Posterior cingulate gyrus (tissue), 11 donors: ENCODE measurements at places on chromosomes 13 and 19.
A peak's percentile ranks its signal among the peaks of the same experiment; 100 is the strongest.

DNA sequence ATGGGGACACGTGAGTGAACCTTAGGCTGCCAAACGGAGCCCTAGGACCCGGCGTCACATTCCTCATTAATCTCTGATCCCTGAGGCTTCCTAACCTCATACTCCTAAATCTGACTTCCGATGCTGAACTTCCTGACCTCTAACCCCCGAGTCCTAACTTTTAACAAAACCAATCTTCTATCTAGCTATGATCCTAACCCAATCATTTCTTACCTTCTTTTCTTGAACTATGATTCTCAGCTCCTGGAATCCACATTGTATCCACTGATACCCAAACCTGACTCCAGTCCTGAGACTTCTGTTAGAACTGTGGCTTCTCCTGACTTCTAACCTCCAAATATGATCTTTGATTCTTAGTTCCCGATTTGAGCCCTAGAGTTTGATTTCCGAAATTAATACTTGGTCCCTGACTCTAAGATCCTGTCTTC lies 447 bp downstream of the NFKBIB start:
- DNase-seq: no peak

- DNase-seq: no peak
Observed at GRCh38 chr19:17037184-17037583, 10.6 kb upstream of the CPAMD8 start.

DNA sequence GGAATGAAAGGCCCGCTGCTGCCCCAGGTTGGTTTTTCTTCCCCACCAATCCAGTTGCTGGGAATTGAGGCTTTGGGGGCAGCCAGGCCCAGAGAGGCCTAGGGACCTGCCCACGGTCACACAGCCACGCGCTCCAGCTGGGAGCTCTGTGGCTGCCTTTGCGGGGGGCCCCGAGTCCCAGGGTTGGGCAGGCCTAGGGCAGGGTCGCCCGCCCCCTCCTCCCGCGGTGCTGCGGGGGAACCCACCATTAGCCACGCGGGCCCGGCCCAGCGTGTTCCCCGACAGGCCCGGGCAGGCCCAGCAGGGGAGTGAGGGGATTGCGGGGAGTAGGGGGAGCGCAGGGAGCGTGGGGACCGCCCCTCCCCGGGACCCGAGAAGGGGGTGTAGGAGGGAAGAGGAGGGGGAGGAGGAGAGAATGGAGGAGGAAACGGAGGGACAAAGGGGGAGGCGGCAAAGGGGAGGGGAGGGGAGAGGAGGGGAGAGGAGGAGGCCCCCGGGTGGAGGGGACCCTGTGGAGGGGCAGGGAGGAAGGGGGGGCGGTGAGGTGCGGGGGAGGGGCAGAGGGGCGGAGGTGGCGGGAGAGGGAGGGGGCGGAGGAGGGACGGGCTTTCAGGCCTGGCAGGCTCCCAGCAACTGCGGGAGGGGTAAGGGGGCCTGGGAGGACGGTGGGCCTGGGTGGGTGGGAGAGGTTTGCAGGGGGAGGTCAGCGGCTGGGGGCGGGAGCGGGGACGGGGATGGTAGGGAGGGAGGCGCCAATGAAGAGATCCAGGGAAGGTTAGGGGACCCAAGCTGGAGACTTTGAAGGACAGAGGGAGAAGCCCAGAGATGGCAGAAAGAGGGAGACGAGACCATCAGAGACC lies 12.9 kb upstream of the TLE2 start:
- DNase-seq: no peak

DNA sequence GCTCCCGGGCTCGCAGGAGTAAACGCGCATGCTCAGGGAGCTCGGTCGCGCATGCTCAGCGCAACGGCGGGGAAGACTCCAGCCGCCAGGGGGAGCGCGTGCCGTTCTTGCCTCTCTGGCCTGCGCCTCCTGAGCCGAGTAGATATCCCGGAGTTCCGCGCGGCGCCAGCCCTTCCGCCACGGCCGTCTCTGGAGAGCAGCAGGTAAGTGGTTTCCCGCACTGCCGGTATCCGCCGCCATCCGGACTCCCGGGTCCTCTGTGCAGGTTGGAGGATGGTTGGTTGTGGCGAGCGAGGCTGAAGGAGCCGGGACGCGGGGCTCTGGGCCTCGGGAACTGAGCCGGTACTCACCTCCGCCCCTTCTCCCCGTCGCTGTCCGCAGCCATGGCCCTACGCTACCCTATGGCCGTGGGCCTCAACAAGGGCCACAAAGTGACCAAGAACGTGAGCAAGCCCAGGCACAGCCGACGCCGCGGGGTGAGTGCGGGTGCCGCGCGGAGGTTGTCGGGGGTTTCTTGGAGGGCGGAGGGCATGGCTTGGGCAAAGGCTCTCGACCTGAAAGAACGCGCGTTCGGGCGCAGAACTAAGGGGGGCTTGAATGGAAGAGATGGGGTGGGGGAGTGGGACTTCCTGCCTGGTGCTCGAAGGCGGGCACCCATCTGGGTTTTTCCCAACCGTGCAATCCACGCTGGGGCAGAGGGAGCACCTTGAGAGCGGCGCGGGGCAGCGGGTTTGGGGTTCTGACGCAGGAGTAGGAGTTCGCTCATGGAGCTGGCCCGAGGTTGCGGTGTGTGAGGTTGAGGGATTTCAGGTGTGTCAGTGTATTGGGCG lies at the start of gene RPL36:
Gene RPL36, plus strand, starts transcription at position 171 of the 830 bp plus-strand sequence. Its CDS starts 213 bp downstream, at position 384.
- peak; percentile 99 for DNase-seq

- no peak for DNase-seq
Observed at GRCh38 chr19:13930402-13930801, 7.8 kb downstream of the PODNL1 start.

- peak; percentile 67 for DNase-seq
Observed at GRCh38 chr13:76225815-76226489, 589.8 kb downstream of the LMO7 start.

DNA sequence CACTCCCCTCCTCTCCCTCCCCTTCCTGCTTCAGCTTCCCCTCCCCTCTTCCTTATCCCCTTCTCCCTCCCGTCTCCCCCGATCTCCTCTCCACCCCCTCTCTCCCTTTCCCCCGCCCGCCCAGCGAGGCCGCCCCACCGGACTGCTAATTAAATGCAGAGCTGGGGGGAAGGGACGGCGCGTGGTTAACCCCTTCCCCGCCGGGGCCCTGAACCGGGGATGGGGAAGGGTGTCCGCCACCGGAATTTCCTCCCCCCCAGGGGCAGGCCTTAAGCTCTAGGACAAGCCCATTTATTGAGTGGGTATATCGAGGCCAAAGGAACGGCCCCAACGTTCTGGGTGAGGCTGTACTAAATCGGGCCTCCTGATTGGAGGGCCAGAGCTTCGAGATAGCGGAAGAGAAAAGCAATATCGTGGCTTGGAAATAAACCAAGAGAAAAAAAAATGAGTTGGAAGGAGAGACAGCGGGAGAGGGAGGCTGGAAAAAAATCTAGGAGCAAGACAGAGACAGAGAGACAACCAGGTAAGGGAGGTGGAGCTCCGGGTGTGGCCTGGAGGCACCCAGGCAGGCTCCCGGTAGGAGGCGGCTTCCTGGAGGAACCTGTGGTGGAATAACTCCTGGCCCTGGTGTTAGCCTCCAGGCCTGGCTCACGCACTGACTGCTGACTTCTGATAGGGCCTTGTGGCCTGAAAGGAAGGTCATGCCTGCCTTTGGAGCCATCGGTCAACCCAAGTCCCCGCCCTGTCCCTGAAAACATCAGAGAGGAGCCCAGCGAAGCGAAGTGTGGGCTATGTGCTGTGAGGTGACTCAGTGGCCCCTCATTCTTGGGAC lies 11.6 kb upstream of the JUND start:
- DNase-seq: peak; percentile 94

GRCh38 chr13:45109102-45109720 lies 11.1 kb upstream of the GTF2F2 start:
- DNase-seq: no peak

GRCh38 chr19:46297700-46298478 lies 1.0 kb downstream of the HIF3A start:
- peak; percentile 20 for DNase-seq
